KG1 (cell line): ENCODE measurements at places on chromosomes 16 and 17.

DNA sequence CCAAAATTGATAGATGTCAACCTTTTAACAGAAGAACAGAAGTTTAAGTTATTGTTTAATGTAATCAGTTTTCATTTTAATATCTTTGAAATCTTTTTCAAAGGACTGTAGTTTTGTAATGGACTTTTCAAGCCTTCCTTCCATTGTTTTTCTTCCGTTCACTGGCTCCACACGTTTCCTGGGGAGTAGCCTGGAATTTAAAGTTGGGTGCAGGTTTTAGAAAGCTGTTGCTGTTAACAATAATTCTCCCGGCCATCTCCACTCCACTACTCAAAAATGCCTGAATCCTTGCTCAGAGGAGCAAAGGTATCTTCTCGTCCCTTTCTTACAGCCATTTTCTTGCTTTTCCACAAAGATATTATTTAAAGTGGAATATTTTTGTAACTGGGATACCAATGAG lies 4.7 kb upstream of the COQ7 start:
- DNase-seq: no peak

DNA sequence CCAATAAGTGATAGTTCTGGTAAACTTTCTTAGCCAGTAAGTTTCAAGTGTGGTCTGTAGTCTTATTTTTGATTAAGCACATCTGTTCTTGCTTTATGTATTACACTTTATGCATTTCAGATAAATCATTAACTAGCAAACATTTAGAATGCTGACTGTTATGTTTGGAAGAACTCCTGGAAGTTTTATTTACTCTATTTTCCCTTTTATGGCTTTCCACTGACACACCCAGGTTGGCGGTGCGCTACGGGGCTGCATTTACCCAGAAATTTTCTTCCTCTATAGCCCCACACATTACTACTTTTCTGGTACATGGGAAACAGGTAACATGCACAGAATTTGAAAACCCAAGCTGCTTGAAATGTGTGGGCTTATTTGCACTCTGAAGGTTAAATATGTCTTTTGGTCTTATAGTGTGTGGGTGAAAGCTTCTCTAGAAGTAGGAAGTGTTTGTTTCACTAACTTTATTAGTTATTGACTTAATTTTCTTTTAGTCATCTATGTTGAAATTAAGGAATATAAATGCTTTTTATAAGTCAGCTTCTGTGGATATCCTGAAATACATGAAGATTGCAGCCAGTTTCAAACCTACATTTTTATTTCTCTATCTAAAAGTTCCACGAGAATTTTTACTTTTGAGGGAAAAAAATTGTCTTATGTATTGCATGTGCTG lies 203.7 kb downstream of the PHKB start:
- DNase-seq: no peak

DNA sequence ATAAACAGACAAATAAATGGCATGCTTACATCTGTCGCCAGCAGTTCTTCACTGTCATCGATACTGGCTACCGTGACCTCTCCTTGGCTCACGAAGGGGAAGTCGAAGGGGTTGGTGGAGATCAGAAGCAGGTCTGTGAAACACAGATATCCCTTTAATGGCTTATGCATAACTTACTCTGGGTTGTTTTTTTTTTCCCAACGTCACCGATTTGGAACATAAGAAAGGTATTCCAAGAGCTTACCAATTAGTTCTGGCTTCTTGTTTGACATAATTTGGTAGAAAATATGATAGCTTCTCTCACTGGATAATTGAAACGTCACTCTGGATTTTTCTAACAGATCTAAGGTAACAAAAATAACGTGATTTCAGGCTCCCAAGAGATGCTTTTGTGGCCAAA lies 18.2 kb downstream of the MYH13 start:
- DNase-seq: no peak

GRCh38 chr17:50663812-50664374 lies 29.2 kb downstream of the ABCC3 start:
- DNase-seq: no peak

DNA sequence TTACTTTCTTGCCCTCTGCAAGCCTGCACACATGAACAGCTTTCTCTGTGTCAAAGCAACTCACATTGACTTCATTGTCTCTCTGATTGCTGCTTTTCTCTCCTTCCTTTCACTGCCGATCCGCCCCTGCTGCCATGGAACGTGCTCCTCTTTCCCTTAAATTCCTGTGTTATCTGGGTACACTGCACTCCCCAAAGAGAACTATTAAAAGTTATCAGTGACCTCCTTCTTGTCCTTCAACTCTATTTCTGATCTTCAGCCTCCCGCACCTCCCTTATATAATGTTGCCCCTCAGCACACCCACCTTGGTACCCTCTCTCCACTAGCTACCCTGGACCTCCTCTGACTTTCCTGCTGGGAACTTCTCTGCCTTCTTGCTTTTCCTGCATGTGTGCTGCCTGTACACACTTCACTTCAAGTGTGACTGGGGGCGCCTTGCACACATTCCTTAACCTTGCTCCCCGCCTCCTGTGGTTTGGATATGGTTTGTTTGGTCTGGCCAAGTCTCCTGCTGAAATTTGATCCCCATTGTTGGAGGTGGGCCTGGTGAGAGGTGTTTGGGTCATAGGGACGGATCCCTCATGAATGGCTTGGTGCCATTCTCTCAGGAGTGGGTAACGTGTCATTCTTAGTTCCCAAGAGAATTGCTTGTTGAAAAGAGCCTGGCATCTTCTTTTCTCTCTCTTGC lies 26.7 kb upstream of the PMP22 start:
- no peak for DNase-seq

GRCh38 chr16:1063728-1064127 lies 8.8 kb upstream of the SSTR5 start:
- no peak for DNase-seq

GRCh38 chr17:17623904-17624303 lies 32.4 kb upstream of the PEMT start:
- no peak for DNase-seq

DNA sequence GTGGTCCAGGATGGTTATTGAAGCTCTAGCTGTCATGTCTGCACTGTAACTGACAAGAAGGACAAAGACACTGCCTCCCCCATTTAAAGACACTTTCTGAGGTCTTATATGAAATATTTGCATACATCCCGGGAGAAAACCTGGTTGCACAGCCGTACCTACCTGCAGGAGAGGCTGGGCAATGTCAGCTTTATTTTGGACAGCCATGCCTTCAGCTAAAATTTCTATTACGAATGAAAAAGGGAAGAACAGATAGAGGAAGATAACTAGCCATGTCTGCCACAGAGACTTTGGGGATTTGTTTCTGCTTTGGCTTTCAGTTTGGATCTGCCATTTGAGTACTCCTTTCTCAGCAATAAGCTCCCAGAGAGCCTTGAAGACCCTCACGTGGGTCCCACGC lies 19.0 kb downstream of the SLC7A6 start:
- DNase-seq: no peak

DNA sequence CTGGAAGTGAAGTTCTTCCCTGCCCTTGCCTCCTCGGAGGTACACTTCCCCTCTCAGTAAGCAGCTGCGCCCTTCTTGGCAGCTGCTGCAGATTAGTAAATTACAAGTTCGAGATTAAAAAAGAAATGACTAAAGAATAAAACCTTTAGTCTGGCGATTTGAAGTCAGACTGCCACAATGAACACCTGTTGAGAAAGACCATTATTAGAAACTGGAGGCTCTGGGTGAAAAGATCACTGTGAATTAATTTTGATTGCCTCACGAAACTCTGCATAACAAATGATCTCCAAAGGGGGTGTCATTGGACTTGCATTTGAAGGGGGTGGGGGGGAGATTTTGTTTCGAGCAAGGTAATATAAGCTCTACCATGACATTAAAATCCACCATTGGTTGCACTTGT lies 39.3 kb downstream of the SALL1 start:
- no peak for DNase-seq

DNA sequence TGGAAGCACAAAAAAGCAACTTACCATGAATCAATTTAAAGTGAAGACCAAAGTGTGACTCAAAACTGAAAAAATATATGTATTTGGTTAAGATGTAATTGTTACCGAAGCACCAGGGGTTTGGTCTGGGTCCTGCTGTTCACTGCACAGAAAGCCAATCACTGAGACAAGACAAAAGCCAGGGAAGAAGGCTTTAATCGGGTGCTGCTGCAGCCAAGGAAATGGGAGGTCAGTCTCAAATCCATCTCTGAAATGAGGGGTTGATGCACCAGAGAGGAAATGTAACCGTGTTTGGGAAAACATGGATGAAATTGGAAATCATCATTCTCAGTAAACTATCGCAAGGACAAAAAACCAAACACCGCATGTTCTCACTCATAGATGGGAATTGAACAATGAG lies 73.6 kb upstream of the HSBP1 start:
- no peak for DNase-seq

DNA sequence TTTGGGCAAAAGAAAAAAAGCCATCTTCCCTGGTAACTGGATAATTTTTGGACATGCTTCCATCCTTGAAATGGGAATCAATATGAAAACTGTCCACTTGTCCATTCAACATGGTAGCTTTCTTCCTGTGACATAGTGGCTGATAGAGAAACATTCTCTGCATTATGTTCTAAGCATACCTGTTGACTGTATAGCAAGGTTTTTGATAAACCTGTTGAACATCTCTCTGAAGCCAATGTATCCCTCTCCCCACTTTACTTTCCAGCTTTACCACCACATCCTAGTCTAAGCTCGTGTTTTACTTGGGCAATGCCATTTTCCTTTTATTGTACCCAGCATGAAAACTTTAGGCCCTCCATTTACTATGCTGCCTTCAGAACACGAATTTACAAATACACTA lies 630.1 kb downstream of the TOX3 start:
- DNase-seq: no peak

- DNase-seq: no peak
Measured at GRCh38 chr17:27247071-27247957, 46.6 kb upstream of the WSB1 start.

DNA sequence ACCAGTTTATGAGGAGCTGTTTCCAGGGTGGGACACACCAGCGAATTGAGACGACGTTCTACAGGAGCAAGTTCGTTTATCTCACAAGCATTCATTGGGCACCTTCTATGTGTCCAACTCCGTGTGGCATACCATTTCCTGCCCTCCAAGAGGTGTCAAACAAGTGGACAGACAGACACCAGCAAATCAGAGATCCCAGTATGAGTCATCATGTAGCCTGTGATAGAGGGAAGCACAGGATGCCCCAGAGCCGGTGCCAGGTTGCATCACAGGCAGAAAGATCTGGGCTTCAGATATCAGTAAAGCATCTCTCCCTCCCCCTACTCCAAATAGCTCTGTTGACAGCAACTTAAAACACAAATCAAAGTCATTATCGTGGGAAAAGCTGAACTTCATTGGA lies 31.8 kb upstream of the MAF start:
- no peak for DNase-seq

DNA sequence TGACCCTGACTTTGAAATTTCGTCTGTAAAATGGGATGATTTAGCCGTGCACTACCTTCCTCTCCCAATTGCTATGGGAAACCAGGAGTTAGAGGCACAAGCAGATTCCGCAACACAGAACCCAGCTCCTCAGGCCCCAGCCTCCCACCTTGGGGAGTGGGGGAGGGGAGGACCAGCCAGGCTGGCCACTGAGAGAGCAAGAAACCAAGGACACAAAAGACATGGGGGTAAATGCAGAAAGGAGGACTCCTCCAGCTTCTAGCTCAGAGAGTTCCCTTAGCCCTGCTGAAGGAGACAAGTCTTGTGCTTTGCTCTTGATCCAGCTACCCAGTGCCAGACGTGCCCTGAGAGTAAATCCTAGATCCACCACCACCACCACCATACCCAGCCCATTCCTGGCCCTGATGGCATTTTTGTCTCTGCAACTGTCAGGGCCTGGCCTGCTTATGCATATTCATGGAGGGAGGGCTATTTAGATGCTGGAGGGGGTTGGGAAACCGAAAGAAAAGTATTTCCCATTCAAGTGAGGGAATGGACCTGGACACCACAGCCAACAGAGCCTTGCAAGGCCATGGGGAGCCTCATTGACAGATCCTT lies 25.9 kb downstream of the PITPNM3 start:
- no peak for DNase-seq

GRCh38 chr16:81060576-81061306 lies 16.3 kb downstream of the C16orf46 start:
- DNase-seq: no peak

GRCh38 chr16:87344165-87344930 lies 27.2 kb upstream of the C16orf95 start:
- DNase-seq: no peak

DNA sequence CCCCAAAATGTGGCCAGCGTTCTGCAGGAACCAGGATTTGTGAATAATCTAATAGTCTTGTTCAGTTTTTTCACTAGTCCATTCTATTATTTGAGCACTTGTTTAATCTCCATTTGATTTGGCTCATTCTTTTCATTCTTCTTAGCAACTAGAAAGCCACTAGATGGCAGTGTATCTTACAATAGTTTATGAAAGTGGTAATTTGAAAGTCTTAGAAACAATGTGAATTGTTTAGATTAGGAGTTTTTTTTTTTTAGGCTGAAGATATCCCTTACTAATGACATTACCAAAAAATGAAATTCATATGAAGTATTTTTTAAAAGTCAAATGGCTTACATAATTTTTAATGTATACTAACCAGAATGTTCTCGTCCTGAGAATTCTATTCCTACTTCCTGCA lies 6.7 kb downstream of the ERI2 start:
- DNase-seq: no peak

DNA sequence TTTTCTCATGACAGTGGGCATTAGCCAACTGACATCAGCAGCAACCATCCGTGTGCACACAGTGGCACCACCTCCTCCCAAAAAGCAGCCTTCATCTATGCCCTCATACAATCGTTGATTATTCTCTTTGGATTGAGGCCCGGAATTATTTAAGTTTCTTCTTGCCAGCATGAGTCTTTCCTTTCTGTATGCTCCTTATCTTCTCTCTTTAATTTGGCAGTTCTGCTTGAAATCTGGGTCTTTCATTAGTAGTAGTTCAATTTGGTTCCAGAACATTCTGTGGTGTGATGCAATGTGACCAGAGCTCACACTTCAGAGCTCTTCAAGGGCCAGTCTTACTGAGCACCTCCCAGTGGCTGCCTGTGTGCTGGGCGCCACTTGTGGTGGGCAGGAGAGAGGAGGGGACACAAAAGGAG lies 52.2 kb upstream of the STH start:
- DNase-seq: no peak

GRCh38 chr16:69055008-69055407 lies 50.4 kb upstream of the HAS3 start:
- DNase-seq: no peak

DNA sequence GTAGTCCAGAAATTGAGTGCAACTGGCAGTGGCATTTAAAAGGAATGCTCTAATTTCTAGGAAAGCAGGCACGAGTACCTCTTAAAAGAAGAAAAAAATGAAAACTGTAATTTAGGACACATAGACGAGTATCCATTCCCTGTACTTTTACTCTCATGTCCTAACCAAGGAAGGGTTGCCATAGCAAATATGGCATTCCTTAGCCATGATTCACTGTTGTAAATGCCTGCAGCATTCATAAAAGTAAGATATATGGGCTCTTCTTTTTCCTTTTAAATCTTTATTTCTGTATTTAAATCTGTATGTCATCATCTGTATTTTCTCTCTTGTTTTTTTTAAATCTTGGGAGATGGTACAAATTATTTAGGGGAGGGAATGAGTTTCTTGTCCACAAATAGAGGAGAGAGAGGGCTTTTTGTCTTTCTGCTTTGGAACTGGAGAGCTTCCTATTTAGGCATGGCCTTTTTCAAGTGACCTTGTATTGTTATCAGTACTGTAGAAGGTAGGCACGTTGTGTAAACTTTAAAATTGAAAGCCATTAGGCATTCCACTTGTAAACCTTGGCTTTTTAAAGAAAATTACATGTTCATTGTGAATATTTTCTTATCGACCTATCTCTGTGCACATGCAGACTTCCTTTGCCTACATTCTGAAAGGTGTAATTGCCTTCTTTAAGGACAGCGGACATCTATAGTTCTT lies 50.0 kb downstream of the TENT4B start:
- no peak for DNase-seq
